ENCODE measurements at places on chromosomes 1 and 21.

- DNase-seq, result no peak
Measured at GRCh38 chr1:162062542-162063015, 6.9 kb upstream of the NOS1AP start.

- DNase-seq, result no peak
Measured at GRCh38 chr1:10635085-10635896, 160.5 kb downstream of the PEX14 start.

DNA sequence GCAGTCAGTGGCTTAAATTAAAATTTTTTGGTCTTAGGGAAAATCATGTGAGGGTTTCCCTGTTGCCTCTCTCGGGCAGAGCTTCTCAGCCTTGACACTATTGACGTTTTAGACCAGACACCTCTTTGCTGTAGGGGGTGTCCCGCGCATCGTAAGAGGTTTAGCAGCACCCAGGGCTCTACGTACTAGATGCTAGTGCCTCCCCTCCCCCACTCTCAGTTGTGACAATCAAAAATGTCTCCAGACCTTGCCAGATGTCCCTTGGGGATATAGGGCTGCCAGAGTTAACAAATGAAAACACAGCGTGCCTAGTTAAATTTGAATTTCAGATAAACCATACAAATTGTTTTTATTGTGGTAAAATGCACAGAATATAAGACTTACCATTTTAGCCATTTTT lies 293.3 kb downstream of the DISC1 start:
- no peak for DNase-seq

GRCh38 chr1:21932127-21932526 lies 5.0 kb downstream of the HSPG2 start:
- no peak for DNase-seq

GRCh38 chr1:94636624-94637023 lies 95.1 kb upstream of the F3 start:
- DNase-seq, result no peak

GRCh38 chr21:34132926-34133325 lies 59.5 kb downstream of the MRPS6 start:
- DNase-seq, result no peak

GRCh38 chr21:46459024-46459355 lies 299 bp downstream of the DIP2A start:
- DNase-seq, result no peak

DNA sequence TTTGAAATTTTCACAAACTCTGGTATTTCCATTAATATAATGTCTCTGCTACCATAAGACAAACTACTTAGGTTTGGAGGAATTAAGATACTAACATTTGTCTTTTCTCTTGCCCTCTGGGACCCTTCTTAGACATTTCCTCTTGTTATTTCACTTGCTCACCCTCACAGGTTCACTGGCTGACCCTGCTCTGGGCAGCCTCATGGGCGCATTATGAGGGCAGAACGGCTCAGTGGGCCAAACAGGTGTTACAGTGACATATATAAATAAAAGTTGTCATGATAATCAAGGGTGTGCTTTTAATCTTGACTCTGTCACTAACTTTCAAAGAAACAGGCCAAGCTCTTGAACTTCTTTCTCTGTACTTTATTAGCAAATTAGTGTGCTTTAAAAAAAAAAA lies 46.5 kb downstream of the ZNHIT6 start:
- no peak for DNase-seq

DNA sequence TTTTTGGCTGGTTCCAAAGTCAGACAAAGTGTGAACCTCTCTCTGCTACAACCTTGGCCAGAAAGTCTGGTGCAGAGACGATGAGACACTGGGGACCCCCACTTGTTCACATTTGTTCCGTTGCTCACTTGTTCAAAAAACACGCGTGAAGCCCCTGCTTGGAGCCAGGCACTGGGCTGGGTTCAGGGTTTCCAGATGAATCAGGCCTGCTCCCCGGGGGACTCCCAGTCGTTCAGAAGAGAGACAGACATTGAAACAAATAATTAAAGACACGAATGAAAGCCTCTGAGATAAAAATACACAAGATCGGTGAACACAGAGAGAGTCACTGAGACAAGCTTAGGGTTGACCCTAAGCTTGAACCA lies 101.5 kb upstream of the RUNX3 start:
- DNase-seq, result no peak
